ENCODE measurements at places on chromosomes 3 and 15.

DNA sequence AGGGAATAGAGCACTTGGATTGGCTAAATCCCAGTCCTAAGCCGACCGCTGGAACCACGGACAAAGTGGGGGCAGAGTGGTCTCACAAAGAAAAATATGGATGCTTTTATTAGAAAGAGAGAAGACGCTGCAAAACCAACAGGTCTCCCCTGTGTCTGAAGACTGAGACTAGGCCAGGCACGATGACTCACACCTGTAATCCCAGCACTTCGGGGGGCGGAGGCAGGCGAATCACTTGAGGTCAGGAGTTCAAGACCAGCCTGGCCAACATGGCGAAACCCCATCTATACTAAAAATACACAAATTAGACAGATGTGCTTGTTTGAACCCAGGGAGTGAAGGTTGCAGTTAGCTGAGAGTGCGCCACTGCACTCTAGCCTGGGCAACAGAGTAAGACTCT is 61.8 kb downstream of the ZDHHC19 start:
- peak; percentile 11 for DNase-seq

DNA sequence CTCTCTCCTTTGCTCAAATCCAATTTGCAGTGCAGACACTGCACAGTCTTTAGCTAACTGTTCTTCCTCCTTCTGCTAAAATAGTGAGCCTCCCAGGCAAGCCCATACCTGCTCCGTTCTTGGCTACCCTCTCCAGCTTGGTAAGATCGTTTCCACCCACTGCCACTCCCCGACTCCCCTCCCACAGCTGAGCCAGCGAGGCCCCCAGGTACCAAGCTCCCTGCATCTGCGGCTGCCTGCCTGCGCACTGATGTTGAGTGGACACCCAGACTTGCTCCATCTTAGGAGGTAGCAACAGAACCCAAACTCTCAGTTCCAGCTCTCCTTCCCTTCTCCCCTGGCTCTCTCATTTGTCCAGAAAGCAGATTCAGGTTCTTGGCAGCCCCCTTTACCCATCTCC is 7.9 kb upstream of the TNK2 start:
- DNase-seq: no peak

DNA sequence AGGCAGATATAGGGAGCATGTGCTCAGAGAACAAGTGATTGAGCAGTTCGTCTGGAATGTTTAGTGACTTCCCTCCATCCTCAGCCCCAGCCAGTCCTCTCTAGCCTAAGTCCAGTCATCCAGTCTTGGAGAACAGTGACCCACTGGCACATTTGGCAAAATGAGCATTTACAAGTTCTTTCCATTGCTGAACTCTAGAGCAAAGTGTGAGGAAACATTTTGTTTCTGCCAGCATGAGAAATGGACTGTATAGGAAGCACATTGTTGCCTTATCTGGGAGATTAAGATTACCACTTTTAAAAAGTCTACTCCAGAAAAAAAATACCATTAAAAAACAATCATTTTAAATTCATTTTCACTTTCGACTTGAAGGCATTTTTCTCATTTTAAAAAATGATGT is 353.6 kb downstream of the SHQ1 start:
- peak; percentile 19 for DNase-seq

DNA sequence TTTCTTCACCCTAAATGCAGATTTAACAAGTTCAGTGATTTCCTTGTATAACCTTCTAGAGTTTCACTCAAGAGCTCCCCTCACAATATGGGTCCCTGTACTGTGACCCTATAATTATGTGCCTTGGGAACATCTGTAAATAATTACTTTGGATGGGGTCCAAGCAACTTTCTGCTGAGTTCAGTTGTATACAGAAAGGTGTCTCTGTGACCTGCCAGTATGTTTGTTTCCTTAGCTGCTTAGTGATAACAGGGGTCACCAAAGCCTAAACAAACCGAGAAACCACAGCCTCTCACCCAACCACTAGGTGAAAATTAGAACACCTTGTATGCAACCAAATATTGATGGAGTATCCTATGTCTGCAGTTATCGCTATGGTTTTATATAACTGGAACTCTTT is 29.8 kb upstream of the SLC25A36 start:
- no peak for DNase-seq

DNA sequence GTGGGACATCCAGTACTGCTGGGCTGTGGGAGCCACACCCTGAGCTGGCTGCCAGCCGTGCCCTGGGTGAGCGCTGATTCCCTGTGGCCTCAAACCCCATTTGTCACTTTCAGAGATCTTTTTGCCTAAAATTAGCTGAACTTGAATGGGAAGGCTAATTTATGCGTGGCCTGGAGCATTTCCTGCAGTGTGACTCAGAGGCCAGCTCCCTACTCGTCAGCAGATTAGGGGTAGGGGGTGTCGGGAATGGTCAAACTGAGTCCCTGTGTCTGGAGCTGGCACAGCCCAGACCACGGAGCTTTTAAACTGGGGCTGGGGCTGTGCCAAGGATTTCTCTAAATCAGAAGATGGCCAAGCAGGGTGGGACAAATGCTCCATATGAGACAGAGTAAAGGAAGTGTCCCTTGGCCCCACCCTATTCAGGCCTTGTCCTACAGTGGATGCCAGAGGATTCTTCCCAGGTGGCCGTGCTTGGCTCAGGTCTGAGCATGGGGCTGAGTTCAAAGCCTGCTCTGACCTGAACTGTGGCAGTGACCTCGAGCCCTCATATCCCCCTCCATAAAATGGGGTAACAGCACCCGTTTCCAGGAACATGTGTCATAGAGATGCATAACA is 59.7 kb downstream of the ATP2B2 start:
- DNase-seq: peak; percentile 25

DNA sequence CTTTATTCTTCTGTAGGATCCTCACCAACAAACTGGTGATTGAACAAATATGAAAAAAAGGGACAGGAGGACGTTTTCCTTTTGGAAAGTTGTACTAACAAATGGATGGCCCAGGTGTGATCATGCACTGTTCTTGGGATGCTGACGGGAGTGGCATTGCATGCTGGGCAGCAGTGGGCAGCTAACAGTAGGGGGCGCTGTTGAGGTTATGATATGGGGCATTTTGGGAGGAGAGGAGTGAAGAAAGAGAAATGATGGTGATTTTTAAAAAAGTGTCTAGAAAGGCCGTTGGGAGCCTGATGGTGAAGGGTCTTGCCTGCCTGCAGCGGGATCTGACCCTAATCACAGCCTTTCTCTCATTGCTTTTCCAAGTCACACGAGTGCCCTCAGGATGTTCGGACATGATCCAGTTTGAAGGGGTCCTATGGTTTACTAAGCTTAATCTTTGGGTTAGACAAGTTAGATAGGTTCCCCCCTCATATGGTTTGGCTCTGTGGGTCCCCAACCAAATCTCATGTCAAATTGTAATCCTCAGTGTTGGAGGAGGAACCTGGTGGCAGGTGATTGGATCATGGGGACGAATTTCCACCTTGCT is 46.2 kb upstream of the PRTG start:
- no peak for DNase-seq

- DNase-seq: no peak
These were observed 43.8 kb upstream of the SLC25A26 start for GRCh38 chr3:66177026-66177425.

GRCh38 chr3:16026753-16027152 is 147.7 kb upstream of the GALNT15 start:
- DNase-seq: no peak

DNA sequence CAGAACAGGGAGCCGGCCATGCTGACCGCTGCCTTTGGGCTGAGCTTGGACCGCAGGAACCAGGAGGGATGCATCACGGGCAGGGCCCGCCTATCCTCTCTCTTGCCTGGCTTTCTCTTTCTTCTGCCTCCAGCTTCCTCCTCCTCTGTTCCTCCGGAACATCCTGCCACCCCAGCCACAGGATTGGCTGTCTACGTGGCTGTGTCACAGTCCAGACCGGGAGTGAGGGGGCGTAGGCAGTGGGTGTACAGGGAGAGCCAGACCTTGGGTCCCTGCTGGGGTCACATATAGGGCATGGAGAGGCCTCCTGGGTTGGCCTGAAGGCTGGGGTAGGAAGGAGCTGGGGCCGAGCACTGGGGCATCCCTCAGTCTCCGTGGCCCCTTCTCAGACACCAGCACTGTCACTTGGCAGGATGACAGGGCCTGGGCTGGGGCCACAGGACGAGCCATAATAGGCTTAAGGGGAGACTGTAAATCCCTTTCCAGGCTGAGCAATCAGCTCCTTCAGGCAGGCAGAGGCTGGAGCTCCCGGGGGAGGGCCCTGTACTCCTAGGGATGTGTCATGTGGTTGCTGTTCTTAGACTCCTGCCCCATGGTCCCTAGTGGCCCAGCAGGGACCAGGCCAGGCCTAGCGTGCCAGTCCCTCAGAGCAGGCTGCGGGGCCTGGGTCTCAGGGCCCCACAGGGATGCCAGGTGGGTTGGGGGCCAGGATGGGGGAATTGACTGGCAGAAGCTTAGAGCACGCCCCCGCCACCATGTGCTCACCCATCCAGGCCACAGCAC is 25.4 kb downstream of the LINGO1 start:
- peak; percentile 80 for DNase-seq

- no peak for DNase-seq
These were observed 117.7 kb upstream of the RASGRP1 start for GRCh38 chr15:38682363-38682762.

- DNase-seq: peak; percentile 28
These were observed 69.6 kb downstream of the CGNL1 start for GRCh38 chr15:57445872-57446271.

DNA sequence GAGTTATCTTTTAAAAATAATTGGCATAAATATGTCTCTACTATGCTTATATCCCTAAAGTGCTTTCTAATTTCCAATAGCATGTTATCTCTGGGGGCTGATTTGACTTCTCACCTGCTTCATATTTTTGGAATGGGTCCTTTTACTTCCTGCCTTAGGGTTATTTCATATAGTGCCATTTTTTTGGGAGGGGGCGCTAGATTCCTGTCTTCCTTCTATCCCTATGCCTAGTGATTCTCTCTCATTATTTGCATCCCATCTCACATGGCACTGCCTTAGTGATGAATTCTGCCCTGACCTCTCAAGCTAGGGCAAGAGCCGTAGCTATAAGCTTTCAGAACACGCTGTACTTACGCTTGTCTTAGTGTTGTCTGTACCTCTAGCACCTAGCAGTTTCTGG is 150.3 kb upstream of the SLITRK3 start:
- DNase-seq: no peak

- DNase-seq: peak; percentile 78
These were observed 188.4 kb upstream of the PFN2 start for GRCh38 chr3:150158943-150159625.

GRCh38 chr15:36557364-36557763 is 22.1 kb upstream of the CDIN1 start:
- DNase-seq: no peak

DNA sequence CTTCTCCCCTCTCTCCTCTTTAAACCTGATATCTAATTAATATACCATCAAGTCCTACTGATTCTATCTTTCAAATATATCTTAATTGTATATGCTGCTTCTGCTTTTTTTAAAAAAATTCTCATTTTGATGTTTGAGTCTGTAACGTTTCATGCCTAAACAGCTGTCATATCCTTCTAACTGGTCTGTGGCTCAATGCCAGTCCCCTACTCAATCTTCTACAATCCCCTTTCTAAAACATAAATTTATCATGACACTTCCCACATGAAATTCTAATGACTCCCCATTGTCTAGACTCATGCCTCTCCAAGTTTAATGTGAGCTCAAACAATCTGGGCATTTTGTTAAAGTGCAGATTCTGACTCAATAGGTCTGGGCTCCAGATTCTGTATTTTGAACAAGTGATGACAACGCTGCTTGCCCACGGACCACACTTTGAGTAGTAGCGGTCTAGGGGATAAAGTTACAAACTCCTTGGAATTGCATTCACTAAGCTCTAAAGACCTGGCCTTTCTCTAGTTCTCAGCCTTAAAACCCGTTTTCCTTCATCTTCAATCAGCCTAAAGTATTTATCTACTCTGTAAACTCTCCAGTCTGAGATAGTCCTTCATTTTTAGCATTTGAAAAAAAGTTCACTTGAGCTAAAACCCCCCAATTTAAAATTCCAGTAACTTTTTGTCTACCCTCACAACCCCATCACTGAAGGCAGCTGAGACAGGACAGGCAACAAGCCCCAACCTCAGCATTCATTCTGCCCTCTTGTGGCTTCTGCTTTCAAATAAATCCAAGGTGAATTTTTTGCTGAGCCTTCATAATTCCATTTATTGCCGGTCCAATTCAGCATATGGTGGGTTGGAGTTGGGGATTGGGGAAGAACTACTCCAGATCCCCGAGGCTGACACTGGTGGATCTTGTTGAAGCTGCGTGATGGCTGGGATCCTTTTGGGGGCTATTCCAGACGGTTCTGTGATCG is 88.1 kb upstream of the THRB start:
- DNase-seq: no peak

DNA sequence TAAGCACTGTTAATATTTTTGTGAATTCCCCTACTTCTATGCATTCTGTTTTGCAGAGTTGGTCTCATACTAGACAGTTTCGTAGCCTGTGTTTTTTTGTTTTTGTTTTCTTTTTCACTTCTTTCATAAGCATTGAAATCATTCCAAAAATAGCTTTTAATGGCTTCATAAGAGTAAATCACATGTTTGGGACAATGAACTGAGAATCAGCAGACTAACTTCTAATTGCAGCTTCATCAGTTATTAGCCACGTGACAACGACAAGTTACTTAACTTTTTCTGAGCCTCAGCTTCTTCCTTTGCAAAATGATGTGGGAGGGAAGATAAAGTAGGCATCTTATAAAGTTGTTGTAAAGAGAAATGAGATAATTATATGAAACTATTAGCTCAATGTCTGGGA is 124.8 kb downstream of the LIPC start:
- no peak for DNase-seq

- DNase-seq: no peak
These were observed 48.7 kb downstream of the BSN start for GRCh38 chr3:49602877-49603411.

GRCh38 chr3:124837065-124837464 is 50.1 kb downstream of the ITGB5 start:
- DNase-seq: no peak

DNA sequence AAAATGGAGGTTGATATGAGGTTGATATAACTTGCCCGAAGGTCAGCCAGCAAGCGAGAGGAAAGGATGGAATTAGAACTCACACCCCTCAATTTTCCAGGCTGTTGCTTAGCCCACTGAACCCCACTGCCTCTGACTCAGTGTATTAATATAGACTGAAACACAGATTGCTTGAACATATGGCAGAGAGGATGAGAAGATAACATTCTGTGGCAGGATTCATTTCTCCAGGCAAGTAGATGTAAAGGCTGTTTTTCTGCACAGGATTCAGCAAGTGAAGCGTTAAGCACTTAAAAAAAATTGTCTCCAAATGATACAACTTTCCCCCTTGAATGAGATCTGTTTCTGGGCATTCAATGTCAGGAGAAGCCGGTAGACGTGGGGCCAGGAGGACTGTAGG is 335.2 kb downstream of the GAP43 start:
- DNase-seq: no peak

- no peak for DNase-seq
These were observed 4.7 kb downstream of the ANKDD1A start for GRCh38 chr15:64916365-64916764.

- no peak for DNase-seq
These were observed 22.7 kb upstream of the DOCK3 start for GRCh38 chr3:50651920-50652529.

DNA sequence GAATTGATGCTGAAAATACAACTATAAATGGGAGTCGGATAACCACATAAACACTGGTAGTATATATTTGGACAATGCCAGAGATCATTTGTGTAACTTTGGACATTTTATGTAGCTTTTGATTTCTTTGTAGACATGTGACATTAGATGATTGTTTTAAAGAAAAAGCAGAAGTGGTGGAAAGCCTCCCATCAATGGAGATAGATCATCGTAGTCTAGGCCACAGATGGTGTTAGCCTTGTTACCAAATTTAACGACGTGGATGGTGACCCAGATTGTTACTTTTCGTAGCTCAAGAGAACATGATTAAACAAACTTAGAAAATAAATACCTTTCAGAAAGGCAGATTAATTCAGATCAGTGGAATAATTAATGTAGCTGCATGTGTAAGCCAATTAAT is 8.8 kb downstream of the CACNA1D start:
- DNase-seq: no peak

Measured in fibroblast of skin of back (primary cell).